ENCODE measurements at places on chromosomes 7 and 10. TPM values are rescaled to one million over a fixed set of nuclear protein-coding genes. Genes with fewer than 3 reads are reported as not detected.

DNA sequence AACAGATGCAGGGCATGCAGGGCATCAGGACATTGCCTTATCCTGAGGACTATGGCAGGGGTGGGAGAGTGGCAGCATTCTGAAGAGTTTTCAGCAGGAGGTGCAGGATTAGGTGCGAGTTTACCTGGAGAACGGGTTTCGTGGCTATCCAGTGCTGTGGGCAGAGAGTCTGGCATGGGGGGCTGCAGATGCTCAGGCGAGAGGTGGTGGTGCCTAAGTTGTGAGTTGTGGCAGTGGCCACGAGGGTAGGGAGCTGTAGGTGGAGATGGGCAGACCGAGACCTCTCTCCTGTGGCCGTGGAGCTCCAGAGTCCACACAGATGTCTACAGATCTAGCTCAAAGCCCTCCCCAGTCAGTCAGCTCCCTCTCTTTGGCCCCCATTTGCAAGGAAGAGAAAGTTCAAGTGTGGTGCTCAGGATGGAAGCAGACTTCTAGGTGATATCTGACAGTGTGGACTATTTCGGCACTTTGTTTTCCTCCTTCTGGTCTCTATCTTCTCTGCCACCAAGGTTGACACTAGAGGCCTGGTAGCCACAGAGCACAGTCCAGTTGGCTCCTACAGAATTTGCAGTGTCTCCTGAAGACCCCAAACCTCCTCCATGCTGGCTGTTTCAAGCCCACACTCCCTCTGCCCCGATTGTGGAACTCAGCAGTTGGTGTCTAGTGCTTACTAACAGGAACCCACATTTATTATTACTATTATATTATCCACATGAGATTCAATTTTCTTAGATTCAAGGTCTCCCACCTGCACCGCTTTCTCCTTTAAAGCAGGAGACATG is 955.7 kb upstream of the ZNF722 start:
- H3K4me3 ChIP-seq, result no peak overlapping the region
- H3K36me3 ChIP-seq, result no peaks in the 10 kb centered on the region
- no peak overlapping the region for H3K27ac ChIP-seq
- no peaks in the 10 kb centered on the region for H3K27me3 ChIP-seq

GRCh38 chr10:113609704-113610108 is 54.1 kb downstream of the NRAP start:
- H3K4me1 ChIP-seq, result no peaks in the 10 kb centered on the region
- H3K27me3 ChIP-seq, result peaks cover 33% of the 10 kb centered on the region
- DNase-seq, result no peak
- H3K27ac ChIP-seq, result no peak overlapping the region

GRCh38 chr7:17247357-17247756 is 51.1 kb upstream of the AHR start:
- H3K27me3 ChIP-seq, result no peaks in the 10 kb centered on the region
- no peaks in the 10 kb centered on the region for H3K36me3 ChIP-seq
- no peak overlapping the region for H3K4me3 ChIP-seq
- no peaks in the 10 kb centered on the region for H3K4me1 ChIP-seq

GRCh38 chr10:117492504-117492903 is 50.0 kb upstream of the EMX2 start:
- H3K27ac ChIP-seq, result no peak overlapping the region
- DNase-seq, result no peak
- H3K4me1 ChIP-seq, result no peaks in the 10 kb centered on the region
- H3K27me3 ChIP-seq, result peaks cover 10% of the 10 kb centered on the region
- H3K4me3 ChIP-seq, result no peak overlapping the region

- H3K27me3 ChIP-seq, result no peaks in the 10 kb centered on the region
- DNase-seq, result no peak
- H3K4me3 ChIP-seq, result no peak overlapping the region
- H3K36me3 ChIP-seq, result peaks cover 21% of the 10 kb centered on the region
- H3K4me1 ChIP-seq, result peaks cover 10% of the 10 kb centered on the region
Measured at GRCh38 chr10:95397747-95398146, 106.9 kb upstream of the PDLIM1 start.

GRCh38 chr7:70040970-70041766 is 442.9 kb downstream of the AUTS2 start:
- H3K4me1 ChIP-seq, result no peaks in the 10 kb centered on the region
- DNase-seq, result peak; percentile 44
- no peaks in the 10 kb centered on the region for H3K27me3 ChIP-seq
- H3K36me3 ChIP-seq, result no peaks in the 10 kb centered on the region

- DNase-seq, result no peak
- H3K4me1 ChIP-seq, result no peaks in the 10 kb centered on the region
- H3K4me3 ChIP-seq, result no peak overlapping the region
Measured at GRCh38 chr10:8075282-8076260, 21.1 kb downstream of the GATA3 start.

- H3K36me3 ChIP-seq, result no peaks in the 10 kb centered on the region
- H3K4me3 ChIP-seq, result no peak overlapping the region
- no peak for DNase-seq
- H3K27ac ChIP-seq, result no peak overlapping the region
Measured at GRCh38 chr7:4837041-4837802, 24.6 kb downstream of the PAPOLB start.

DNA sequence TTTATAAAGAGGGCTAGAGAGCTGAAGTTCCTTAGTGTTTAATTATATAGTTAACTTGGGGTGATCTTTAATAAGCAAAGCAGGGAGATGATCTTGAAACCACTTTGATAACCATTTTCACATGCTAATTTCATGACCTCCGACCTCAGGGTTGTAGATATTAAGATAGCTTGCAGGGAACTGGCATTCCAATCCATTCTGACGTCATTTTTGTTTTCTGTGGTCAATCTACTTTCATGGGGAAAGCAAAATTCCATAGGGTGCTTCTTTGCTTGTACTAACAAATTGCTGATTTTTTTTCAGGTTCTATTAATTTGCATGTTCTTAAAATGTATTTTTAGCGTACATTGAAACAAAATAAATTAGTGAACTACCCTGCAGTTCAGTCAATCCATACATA is 139.3 kb downstream of the CDCA7L start:
- no peak for DNase-seq
- H3K36me3 ChIP-seq, result no peaks in the 10 kb centered on the region
- no peaks in the 10 kb centered on the region for H3K4me1 ChIP-seq
- no peak overlapping the region for H3K4me3 ChIP-seq
- no peak overlapping the region for H3K27ac ChIP-seq

DNA sequence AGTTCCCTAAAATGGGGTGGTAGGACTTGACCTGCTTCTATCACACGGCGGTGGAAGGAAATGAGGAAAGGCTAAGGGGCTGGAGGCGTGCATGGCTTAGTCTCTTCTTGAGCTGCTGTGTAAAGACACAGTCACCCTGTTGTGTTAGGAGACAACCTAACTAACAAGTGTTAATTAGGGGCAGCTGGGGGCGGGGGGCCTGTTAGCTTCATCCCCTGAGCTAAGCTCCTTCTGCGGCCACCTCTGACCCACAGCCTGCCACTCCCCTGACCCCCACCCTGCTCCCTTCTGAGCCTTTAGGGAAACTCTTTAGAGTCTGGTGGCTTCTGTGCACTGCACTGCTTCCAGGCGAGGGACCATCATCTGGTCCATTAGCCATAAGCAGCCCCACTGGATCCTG is 28.0 kb downstream of the COL17A1 start:
- H3K27me3 ChIP-seq, result no peaks in the 10 kb centered on the region
- H3K36me3 ChIP-seq, result no peaks in the 10 kb centered on the region
- H3K4me3 ChIP-seq, result no peak overlapping the region
- H3K4me1 ChIP-seq, result no peaks in the 10 kb centered on the region
- DNase-seq, result no peak

- peak; percentile 29 for DNase-seq
- no peak overlapping the region for H3K4me3 ChIP-seq
- H3K27me3 ChIP-seq, result no peaks in the 10 kb centered on the region
- no peaks in the 10 kb centered on the region for H3K36me3 ChIP-seq
- no peaks in the 10 kb centered on the region for H3K4me1 ChIP-seq
- H3K27ac ChIP-seq, result no peak overlapping the region
Measured at GRCh38 chr7:76372984-76373833, 14.4 kb upstream of the YWHAG start.

DNA sequence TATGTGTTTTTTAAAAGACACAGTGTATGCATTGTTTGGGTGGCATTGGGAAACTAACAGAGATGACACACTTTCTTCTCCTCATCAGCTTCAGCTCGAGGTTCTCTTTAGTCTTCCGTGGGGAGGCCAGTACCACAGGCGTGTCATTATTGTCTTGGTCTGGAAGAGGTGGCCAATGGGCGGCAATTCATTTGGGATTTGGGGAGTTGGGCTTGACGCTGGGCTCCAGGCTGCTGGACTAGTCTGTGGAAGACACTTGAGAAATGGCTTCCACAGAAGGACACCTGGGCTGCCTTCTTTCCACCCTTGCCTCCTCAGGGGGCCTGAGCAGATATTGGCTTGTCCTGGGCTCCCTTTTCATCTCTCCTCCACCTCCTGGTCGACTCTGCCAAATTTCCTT is 192.2 kb downstream of the SH2D4B start:
- H3K27me3 ChIP-seq, result no peaks in the 10 kb centered on the region
- no peak for DNase-seq
- no peaks in the 10 kb centered on the region for H3K36me3 ChIP-seq
- H3K4me1 ChIP-seq, result no peaks in the 10 kb centered on the region

DNA sequence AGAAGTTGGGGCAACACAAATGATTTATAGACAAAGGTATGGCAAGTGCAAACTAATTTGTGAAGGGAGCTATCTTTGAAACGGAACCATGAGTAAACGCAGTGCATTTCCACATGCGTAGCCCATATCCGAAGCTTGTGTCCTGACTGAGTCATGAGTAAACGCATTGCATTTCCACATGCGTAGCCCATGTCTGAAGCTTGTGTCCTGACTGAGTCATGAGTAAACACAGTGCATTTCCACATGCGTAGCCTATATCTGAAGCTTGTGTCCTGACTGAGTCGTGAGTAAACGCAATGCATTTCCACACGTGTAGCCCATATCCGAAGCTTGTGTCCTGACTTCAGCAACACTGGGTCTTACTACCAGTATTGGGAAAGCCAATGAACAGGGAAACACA is 95.0 kb downstream of the CELF2 start:
- no peaks in the 10 kb centered on the region for H3K36me3 ChIP-seq
- no peak overlapping the region for H3K27ac ChIP-seq
- DNase-seq, result no peak
- peaks cover 8% of the 10 kb centered on the region for H3K4me1 ChIP-seq
- no peak overlapping the region for H3K4me3 ChIP-seq

GRCh38 chr7:69358163-69358821 is 240.0 kb upstream of the AUTS2 start:
- no peak overlapping the region for H3K4me3 ChIP-seq
- H3K27ac ChIP-seq, result no peak overlapping the region
- no peaks in the 10 kb centered on the region for H3K4me1 ChIP-seq
- DNase-seq, result no peak
- H3K36me3 ChIP-seq, result no peaks in the 10 kb centered on the region

- no peaks in the 10 kb centered on the region for H3K4me1 ChIP-seq
- H3K4me3 ChIP-seq, result no peak overlapping the region
- H3K27me3 ChIP-seq, result no peaks in the 10 kb centered on the region
Measured at GRCh38 chr7:158650821-158651225, 53.8 kb downstream of the NCAPG2 start.

DNA sequence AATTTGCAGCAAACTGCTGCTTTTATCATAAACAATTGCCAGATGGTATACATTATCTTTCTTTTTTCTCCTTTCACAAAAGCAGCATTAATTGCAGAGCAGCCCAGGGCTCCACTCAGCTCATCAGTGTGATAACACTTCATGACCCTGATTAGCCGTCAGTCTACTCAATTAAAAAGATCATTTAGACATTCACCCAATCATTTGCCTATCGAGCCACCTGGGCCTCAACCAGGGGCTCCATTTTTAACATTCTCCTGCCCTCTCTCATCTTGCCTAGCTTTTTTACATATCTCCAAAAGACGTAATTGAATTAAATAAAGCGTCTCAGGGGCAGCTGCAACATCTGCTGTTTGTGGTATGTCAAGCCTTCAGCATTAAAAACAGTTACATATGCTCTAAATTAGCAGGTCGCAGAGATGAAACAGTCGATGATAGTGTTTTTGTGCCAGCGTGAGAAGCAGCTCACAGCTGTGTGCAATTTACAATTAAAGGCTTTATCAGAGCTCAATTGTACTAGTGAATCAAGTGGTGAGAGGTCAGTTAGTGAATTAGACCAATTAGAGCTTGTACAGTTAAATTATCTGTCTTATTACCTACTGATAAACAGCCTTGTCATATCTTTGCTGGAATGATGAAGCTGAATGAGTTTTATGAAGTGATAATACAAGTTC is 522.5 kb downstream of the ETV1 start:
- H3K4me3 ChIP-seq, result no peak overlapping the region
- DNase-seq, result no peak
- no peaks in the 10 kb centered on the region for H3K27me3 ChIP-seq
- H3K4me1 ChIP-seq, result no peaks in the 10 kb centered on the region
- no peak overlapping the region for H3K27ac ChIP-seq

- H3K27me3 ChIP-seq, result no peaks in the 10 kb centered on the region
- H3K27ac ChIP-seq, result peak overlapping the region; percentile 39
- peaks cover 24% of the 10 kb centered on the region for H3K4me1 ChIP-seq
- peaks cover 12% of the 10 kb centered on the region for H3K36me3 ChIP-seq
- DNase-seq, result no peak
Measured at GRCh38 chr10:102819054-102819453, 18.2 kb downstream of the CYP17A1 start.

DNA sequence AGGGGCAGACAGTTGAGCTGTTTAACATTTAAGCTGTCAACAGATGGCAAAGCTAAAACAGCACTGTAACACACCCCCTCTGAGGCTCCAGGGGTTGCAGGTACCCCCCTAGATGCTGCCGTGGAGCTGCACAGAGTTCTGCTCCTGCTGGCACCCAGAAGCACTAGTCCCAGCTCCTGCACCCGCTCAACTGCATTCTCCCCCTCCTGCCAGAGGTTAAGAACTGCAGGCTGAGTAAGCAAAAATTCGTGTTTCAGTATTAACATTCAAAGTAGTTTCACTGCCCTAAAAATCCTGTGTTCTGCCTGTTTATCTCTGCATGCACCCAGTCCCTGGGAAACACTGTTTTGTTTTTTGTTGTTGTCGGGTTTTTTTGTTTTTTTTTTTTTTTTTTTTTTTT is 790.8 kb upstream of the KCND2 start:
- H3K4me1 ChIP-seq, result no peaks in the 10 kb centered on the region
- no peak overlapping the region for H3K4me3 ChIP-seq
- DNase-seq, result no peak
- no peak overlapping the region for H3K27ac ChIP-seq

- no peak for DNase-seq
- no peak overlapping the region for H3K27ac ChIP-seq
- no peak overlapping the region for H3K4me3 ChIP-seq
- H3K27me3 ChIP-seq, result no peaks in the 10 kb centered on the region
Measured at GRCh38 chr10:52542906-52543305, 228.8 kb downstream of the DKK1 start.

Gene FUOM
- total RNA-seq, result 24.1 TPM

Gene PTPRN2
- total RNA-seq, result 6.9 TPM

Gene UPK3BL1
- 18.2 TPM for total RNA-seq

Gene CXCL12
- total RNA-seq, result 89.6 TPM

All from left lung (tissue), 14 donors.